ENCODE measurements at places on chromosomes 2 and 18. TPM values are rescaled to one million over a fixed set of nuclear protein-coding genes. Genes with fewer than 3 reads are reported as not detected.

The TACR1 gene
- 3.3 TPM for total RNA-seq

GRCh38 chr2:15954761-15955160, 14.4 kb downstream of the MYCN start:
- no peak for DNase-seq

DNA sequence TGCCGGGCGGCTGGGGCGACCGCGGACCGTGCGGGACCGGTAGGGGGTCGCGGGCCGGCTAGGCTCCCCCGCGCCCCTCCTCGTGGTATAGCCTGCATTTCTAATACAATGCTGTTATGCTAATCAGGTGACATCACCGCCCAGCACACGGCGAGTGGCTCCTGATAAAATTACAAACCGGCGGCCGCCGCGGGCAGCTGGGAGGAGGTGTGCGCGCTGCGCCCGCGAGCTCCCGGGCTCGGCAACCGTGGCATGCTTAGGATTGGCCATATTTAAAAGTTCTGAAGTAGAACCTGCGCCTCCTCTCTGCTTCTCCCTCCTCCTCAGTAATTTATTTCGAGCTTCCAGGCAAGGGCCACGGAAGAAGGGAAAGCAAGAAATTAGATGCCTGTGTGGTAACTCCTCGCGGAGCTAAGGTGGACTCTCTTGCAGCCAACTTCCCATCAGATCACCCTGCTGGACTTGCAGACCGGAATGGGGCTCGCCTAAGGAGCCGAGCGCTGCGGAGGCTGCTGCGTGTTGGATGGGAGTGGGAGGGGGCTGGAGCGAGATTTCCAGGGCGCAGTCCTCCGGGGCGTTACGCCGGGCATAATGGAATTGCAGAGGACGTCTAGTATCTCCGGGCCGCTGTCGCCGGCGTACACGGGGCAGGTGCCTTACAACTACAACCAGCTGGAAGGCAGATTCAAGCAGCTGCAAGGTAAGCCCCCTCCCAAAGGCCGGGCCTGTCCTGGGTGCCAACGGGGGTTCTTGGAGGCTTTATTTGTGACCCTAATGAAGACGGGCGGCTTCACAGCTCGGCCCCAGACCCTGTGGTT, 102.3 kb downstream of the SPTBN1 start:
- peak; percentile 45 for DNase-seq

- DNase-seq: no peak
Measured at GRCh38 chr2:74530239-74531187, 780 bp downstream of the HTRA2 start.

The SCN3A gene
- 4.2 TPM for total RNA-seq

All from tibial nerve (tissue), 4 donors.